Sciatic nerve (tissue), 2 donors: ENCODE measurements at places on chromosomes 3 and 15. TPM values are rescaled to one million over a fixed set of nuclear protein-coding genes. Genes with fewer than 3 reads are reported as not detected.

- DNase-seq = peak; percentile 73
Observed at GRCh38 chr3:51942603-51943450, 664 bp downstream of the PARP3 start.

GRCh38 chr3:14347110-14347509 lies 55.3 kb upstream of the SLC6A6 start:
- no peak for DNase-seq

DNA sequence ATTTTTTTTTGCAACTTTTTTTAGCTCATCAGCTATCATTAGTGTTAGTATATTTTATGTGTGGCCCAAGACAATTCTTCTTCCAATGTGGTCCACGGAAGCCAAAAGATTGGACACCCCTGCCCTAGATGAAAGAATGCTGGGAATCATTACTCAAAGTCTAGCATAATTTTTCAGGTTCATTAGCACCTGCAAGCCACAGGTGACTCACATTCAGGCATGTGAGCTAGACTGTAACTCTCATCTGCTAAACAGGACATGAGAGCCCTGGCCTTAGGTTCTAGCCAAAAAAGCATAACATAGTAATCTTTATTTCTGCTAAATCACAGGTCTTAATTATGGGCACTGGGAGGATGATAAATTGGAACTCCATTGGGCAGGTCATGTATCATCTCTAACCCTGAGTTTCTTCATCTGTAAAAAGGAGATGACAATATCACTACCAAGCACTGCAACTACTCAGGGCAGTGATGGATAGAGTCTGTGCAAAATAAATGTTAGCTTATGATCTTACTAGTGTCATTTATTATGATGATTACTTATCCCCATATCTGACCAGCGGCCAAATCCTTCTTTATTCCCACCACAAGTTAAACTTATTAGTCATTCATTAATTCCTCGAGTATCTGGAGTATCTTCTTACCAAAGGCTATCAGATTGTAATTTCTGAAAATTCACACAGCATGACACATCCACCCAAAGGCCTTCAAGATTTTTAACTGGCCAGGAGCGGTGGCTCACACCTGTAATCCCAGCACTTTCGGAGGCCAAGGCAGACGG lies 125.0 kb downstream of the PLD1 start:
- DNase-seq = no peak

DNA sequence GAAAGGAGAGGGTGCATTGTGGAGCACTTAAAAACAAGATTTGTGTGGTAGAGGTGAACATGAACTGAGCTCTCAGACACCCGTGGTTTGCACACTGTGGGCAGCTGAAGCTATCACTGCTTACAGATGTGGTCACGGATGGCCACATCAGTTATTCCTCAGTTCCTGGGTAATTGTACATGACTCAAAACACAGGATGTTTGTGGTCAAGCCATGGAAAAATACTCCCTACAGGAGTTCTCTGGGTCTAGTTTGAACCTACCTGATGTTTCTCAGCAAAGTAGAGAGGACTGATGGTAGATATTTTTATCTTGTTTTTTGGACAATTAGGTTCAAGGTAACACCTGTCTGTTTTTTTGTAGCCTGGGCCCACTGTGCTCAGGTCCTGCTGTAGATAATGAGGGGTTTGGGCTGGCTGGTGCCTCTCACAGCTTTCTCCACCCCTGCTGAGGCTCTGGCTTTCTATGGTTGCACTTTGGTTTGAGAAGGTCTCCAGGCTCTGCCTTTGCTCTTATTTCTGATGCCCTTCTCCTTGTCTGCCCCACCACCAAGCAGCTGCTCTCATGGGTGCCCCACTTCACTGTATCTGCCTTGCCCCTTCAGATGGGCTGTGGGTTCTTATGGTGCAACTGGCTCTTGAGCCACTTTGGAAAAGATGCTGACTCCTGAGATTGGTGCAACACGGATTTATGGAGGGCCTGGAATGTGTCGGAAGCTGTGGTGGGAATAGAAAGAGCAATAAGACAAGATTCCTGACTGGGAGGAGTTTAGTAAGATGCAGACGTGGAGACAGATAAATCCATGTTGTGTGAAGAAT lies 40.1 kb downstream of the CDCP1 start:
- DNase-seq = no peak

- no peak for DNase-seq
Observed at GRCh38 chr3:188299068-188299467, 145.1 kb downstream of the LPP start.

DNA sequence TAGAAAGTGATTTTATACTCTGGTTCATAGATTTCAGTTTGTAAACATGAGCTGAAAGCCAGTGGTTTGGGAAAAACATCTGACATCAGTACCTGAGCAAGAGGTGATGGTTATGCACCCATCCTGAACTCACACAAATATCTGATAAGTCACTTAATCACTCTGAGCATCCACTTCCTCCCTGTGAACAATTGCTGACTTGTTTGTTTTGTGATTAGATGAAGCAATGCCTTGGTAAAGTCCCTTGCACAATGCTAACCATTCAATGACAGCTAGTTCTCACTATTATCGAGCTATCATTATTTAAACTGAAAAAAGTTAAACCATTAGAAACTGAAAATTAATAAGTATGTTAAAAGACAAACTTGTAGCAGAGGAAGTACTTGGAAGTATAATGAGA lies 303.0 kb downstream of the PLOD2 start:
- no peak for DNase-seq

DNA sequence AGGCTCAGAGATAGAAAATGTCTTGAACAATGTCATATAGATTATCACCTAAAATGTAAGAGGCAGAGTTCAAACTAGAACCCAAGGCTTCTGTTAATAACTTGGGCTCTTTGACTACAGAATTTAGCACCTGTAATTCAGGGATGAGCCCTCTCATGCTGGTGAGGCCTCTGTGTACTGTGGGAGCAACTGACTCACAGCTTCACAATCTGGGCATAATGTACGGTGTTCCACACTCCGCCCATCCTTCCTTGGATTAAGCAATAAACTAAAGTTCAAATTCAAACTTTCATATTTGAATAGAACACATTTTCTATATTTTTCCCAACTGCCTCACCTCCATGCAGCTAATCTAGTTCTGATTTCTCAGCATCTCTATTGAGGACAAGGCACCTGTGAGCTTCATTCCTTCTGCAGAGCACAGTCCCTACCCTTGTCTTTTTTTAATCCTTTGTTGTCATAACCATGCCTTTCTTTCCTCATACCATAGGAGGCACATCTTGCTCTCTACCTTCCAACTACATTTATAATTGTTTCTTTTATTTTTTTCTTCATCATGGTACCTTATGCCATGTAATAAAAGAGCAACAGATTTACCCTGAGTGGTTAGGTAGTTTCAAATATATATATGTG lies 392.1 kb downstream of the NLGN1 start:
- no peak for DNase-seq

- DNase-seq = no peak
Observed at GRCh38 chr15:55835866-55836265, 92.9 kb upstream of the PRTG start.

GRCh38 chr3:187210545-187211327 lies 13.4 kb downstream of the RTP1 start:
- DNase-seq = no peak

DNA sequence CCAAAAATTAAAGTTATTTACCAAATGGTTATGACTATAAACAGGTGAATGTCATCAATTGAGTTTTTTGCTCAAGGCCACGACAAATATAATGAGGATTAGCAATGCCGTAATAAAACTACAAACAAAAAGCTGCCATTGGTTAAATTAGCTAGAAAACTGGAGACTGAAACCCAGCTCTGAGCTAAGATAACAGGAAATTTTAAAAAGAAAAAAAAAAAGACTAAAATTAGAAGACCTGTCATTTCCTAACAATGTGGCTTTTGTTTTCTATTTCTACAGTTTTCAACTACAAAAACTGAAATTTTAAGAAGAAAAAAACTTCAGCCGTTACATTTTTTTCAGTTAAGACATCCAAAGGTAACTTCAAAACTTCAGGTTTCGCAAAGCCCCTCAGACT lies 9.7 kb downstream of the SLC12A6 start:
- DNase-seq = no peak

The UTS2B gene
- total RNA-seq = 0.89 TPM

The RUBCN gene
- 47.9 TPM for total RNA-seq

The DNAH1 gene
- total RNA-seq = 20.1 TPM

The AQP9 gene
- 9.3 TPM for total RNA-seq

The PLAAT1 gene
- total RNA-seq = 0.98 TPM

The RAD51 gene
- 0.53 TPM for total RNA-seq
